ENCODE measurements at places on chromosomes 7 and 10.

GRCh38 chr7:134599371-134599770 lies 47.3 kb upstream of the BPGM start:
- DNase-seq = no peak

- DNase-seq = no peak
Measured at GRCh38 chr7:147415991-147416390, 1174.6 kb upstream of the C7orf33 start.

- DNase-seq = no peak
Measured at GRCh38 chr10:117757086-117757720, 214.7 kb downstream of the EMX2 start.

DNA sequence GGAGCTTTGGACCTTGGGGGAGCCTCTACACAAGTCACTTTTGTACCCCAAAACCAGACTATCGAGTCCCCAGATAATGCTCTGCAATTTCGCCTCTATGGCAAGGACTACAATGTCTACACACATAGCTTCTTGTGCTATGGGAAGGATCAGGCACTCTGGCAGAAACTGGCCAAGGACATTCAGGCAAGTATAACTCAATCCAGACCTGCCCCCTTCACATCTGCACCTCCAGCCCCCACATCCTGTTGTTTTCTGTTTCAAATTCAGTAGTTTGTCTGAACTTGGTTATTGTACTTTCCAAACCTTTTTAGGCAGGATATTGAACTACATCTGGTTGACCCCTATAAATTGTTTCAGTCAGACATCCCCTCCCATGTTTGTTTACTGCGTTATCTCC lies 62.4 kb upstream of the CC2D2B start:
- DNase-seq = no peak

- DNase-seq = no peak
Measured at GRCh38 chr10:130750441-130750840, 561.1 kb downstream of the TCERG1L start.

DNA sequence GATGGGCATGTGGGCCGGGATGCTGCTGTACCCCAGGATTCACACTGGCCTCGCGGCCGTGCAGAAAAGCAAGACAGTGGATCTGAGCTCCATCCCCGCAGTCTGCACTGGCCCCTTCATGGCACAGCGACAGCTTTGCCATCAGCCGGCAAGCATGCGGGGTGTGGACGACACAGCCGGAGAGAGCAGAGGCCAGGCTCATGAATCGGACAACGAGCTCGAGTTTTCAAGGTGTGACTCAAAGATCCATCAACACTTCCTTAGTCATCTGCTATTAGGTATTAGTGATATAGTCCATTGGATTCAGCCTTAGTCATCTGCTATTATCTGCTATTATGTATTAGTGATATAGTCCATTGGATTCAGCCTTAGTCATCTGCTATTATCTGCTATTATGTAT lies 254.7 kb downstream of the KLF6 start:
- DNase-seq = peak; percentile 49

GRCh38 chr7:143495851-143496250 lies 18.2 kb downstream of the TAS2R41 start:
- no peak for DNase-seq

DNA sequence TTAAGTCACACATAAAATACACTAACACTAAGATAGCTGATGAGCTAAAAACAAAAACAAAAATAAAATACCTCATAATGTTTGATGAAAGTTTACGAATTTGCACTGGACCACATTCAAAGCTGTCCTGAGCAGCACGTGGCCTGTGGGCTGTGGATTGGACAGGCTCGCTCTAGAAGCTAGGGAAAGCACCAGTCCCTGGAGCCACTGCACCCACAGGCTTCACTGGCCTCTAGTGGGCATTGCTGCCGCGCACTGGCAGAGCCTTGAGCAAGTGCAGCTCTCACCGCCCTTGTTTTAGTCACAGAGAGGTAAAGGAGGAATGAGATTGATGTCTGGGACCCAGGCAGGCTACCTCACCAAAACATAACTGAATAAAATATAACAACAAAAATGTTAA lies 67.6 kb downstream of the PAX2 start:
- DNase-seq = no peak

DNA sequence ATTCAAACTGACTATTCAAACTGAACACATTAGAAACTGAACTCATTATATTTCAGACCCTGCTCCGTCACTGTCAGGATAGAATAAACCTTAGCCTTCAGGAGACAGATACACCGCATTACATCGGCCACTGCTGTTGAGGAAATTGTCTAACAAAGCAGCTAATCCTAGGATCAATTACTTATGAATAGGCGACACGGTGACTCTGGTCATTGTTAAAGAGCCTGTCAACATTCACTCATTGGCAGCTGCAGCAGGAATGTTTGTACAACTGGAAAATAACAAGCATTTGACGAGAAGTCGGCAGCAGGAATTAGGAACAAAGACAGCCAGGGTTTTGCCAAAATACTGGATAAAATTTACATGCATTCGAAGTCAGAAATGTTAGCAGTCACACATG lies 112.0 kb upstream of the MKX start:
- DNase-seq = no peak

GRCh38 chr10:88154596-88155250 lies 291.3 kb downstream of the PTEN start:
- DNase-seq = no peak

DNA sequence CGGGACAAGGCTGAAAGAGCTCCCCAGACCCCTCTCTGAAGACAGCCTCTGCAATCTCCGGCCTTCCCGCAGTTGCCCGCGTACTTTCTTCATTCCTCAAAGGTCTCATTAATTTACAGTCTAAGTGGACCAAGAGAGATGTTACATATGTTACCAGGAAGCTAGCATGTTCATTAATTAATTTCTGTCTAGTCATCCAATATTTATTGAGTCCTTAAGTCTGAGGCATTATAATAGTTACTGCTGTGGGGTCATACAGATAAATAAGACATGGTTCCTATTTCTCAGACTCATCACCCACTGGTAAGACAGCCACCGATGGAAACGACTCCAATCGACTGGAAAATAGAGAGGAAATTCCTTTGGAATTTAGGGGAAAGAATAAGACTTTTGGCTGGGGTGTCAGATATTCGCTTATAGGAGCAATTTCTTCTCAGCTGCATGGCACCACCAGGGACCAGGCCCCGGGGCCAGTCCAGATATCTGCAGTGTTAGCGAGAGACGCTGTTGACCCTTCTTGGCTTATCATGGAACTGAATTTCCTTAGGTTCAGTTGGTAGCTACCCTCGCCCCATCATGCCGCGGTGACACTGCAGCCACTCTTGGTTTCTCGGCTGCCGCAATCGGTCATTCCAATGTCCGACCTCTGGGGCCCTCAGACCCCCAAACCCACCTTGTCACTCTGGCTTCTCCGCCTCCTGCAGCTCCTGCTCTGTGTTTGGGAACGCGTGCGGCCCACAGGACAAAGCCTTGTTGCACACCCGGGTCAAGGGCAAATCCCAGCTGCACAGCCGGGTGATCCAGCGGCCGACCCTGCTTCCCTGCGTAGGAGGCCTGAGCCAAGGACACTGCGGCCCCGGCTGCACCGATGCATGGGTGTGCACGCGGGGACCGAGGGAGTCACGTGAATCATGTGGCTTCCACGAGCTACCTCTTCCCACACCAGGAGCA lies 383.2 kb downstream of the DNAJB6 start:
- no peak for DNase-seq

GRCh38 chr10:109029870-109030269 lies 893.4 kb downstream of the XPNPEP1 start:
- DNase-seq = no peak

DNA sequence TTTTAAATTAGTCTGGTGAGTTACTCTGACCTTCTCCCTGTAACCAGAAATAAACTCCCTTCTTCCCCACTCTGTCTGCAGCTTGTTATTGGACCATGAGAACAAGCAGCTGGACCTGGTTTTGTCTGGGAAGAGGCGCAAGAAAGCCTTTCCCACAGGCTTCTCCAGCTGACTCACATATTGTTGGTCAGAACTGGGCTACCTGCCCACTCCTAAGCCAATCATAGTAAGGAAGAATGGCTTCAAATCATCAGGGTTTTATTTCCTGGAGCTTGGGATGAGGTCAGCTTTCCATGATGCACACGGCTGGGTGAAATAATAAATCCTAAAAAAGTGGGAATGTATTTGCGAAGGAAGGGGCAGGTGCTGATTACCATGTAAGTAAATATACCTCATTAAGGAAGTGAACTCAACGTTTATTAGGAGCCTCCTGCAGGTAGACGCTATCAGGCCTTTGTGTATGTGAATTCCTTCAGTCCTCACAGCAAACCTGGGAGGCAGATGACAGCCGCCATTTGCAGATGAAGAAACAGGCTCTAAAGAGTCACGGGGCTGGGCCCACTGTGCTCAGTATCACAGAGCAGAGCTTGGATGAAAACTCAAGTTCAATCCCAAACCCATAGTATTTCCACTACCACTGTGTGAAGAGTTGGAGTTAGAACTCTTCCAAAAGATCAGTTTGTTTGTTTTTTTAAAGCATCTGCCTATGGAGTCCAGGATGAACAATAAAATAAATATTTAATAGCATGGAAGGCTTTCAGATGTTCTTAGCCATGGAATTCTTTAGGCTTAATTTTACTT lies 32.8 kb downstream of the IL15RA start:
- peak; percentile 95 for DNase-seq

DNA sequence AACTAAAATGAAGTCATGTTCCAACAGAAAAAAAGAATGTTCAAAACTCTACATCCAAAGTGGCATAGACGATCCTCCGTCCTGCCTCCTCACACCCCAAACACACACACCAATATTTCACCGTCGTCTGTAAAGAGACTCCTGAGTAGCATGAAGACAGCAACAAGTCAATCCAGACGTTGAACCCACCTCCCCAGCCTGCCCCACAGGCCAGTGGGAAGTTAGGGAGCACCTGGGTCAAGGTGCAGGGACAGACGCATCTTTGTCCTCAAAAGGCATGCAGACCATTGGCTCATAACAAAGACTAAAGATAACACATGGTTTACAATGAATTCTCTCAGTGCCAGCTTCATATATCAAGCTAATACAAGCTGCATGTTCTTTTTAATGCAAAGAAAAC lies 396.5 kb downstream of the TCERG1L start:
- DNase-seq = no peak

DNA sequence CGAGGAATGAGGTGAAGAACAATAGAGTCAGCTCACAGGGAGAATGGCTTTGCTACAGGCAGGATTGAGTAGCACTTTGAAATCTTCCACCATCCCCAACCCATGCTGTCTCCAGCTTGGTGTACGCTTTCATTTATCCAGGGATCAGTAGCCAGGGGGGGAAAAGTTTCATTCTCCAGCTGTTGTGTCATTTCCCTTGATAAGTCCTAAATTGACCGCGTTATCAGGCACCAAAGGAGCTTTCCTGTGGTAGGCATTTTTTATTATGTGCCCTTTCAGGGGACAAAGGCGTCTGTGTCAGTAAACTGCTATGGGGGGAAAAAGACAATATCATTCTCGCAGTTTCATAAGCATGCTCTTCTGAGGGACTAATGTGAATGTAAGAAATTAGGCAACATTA lies 106.6 kb upstream of the YAE1 start:
- DNase-seq = no peak

GRCh38 chr7:381211-382042 lies 91.5 kb downstream of the FOXL3 start:
- DNase-seq = no peak

GRCh38 chr7:7895754-7896153 lies 72.8 kb upstream of the GLCCI1 start:
- DNase-seq = no peak

DNA sequence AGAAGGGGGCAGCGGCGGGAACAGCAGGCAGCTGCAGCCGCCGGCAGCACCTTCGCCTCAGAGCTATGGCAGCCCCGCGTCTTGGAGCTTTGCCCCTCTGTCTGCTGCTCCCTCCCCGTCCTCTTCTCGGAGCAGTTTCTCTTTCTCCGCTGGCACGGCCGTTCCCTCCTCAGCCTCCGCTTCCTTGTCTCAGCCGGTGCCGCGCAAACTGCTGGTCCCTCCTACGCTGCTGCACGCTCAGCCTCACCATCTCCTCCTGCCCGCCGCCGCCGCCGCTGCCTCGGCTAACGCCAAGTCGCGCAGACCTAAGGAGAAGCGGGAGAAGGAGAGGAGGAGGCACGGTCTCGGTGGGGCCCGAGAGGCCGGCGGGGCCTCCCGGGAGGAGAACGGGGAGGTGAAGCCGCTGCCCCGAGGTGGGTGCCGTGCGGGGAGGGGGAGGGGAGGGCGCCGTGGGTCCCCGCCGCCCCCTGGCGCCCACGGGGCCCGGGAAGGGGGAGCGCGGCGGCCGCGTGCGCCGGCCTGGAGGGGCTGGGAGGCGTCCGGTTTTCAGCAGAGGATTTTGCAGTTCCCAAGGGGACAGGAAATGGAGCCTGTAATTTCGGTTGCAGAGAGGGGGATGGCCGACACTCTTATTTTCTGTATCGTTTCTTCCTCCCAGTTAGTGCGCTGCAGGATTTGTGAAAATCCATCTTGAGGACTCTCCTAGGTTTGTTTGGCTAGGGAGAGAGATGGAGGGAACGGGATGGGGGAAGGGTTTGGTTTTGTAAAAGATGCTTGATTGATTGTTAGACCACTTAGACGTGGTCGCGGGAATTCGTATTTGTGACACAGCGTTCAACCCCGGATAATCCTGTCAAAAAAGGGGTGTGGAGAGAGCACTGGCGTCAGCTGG lies 630 bp downstream of the RSBN1L start:
- peak; percentile 57 for DNase-seq

- DNase-seq = no peak
Measured at GRCh38 chr10:23280419-23281043, 64.1 kb downstream of the C10orf67 start.

GRCh38 chr10:127649642-127650041 lies 87.3 kb upstream of the FOXI2 start:
- DNase-seq = no peak

- no peak for DNase-seq
Measured at GRCh38 chr7:33775790-33776189, 129.5 kb upstream of the BMPER start.

DNA sequence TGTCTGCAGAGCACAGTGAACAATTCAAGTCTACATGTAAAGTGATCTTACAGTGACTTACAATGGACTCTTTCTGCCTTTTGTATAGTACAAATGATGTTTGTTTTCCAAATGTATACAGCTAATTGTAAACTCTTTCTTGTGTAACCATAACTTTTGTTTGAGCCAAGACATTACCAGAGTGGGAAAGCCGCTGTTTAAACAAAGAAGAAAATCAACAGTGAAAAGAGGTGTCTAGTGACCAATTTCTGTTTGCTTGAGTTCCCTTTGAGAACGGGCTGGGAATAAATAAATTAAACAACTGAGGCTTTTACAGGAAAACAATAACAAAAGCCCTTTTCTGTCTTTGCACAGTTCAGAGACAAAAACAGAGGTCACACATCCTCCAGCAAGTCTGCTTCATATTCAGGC lies 1163.4 kb downstream of the CNTNAP2 start:
- no peak for DNase-seq

Data from kidney glomerular epithelial cell (primary cell).